ENCODE measurements at places on chromosomes 11 and 22.
A peak's percentile ranks its signal among the peaks of the same experiment; 100 is the strongest.

DNA sequence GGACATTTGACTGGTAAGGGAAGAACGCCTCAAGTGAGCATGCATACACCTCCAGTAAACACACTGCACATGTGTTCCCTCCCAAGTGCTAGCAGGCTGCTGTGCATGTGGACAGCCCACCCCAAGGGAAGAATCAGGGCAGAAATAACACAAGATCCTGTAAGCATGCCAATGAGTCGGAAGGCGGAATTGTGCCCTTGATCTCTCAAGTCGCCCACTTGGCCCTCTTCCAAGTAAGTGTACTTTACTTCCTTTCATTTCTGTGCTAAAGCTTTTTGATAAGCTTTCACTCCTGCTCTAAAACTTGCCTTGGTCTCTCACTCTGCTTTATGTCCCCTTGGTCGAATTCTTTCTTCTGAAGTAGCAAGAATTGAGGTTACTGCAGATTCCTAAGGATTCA lies 139.6 kb downstream of the TRPC6 start:
- DNase-seq, result no peak

GRCh38 chr11:44279483-44279882 lies 30.5 kb downstream of the ALX4 start:
- no peak for DNase-seq

DNA sequence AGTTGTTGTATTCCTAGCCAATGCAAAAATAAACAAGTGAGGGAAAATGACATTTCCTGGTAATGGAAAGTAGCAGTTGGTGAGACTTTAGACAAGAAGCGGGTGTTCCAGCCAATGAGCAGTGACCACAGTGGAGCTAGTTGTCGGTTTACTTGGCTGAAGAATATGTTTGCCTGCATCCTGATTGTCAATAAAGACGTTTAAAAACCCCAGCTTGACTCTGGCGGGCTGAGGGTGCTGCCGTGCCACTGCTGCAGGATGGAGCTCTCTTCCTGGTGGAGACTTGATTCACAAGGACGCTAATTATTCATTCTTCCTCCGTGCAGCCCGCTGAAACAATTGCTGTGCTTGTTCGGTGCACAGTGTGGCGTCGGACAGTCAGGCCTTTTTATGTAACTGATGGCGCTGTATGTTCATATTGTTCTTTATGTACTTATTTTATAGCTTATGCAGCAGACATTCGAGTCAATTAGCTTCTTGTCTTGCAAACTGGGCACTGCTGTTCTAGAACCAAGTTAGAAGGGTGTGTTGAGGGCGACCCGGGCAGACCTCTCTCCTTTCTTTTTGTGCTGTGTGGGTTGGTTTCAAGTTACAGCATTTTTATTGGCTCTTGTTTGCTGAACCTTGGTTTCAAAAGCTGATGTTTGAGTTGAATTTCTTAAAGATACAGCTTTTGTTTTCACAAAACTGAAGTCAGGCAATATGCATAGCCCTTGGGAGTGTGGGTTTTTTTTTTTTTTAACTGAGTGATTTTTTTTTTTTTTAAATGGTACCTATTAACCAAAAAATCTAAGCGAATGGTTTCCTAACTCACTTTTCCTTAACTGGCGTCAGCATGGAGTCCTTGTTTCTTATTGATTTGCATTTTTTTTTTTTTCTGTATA lies 153.9 kb downstream of the TEAD1 start:
- peak; percentile 86 for DNase-seq

- no peak for DNase-seq
Observed at GRCh38 chr11:94283678-94284077, 20.7 kb upstream of the IZUMO1R start.

DNA sequence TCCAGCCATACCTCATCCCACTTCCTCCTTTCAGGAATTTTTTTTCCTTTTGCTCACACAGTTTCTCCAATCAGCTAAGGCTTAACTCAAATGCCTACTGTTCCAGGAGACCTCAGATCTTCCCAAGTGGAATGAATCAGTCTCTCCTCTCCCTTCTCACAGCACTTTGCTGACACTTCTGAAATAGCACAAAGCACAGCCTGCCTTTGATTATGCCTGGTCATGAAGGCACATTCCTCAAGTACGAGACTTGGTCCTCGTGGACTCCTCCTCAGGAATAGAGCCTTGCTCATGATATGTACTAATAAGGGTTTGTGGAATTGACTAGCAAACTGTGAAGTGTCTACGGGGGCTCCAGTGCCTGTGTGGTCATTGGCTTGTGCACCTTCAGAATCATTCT lies 176.7 kb upstream of the TENM4 start:
- no peak for DNase-seq

DNA sequence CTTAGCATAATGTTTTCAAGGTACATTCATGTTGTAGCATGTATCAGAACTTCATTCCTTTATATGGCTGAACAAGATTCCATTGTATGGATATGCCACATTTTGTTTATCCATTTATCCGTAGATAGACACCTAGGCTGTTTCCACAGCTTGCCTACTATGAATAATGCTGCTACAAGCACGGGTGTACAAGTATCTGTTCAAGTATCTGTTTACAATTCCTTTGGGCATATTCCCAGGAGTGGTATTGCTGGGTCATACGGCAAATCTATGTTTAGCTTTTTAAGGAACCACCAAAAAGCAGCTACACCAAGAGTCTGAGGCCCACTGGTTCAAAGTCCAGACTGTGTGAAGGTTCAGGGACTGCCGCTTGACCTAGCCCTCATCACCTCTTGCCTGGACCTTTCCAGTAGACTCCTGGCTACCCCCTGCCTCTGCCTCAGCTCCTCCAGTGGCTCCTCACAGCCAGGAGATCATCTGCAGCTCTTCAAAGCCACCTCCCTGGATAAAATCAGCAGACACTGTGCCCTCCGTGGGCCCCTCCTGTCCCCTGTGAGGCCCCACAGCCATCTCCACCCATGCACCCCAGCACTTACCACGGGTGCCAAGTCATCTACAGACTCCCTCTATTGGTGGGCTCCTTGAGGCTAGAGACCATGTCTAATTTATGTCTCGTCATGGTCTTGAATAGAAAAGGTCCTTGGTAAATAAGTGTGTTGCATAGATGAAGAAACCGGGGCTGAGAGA lies 160.3 kb downstream of the MN1 start:
- DNase-seq, result peak; percentile 25

GRCh38 chr11:107102692-107103477 lies 84.6 kb upstream of the GUCY1A2 start:
- DNase-seq, result no peak

DNA sequence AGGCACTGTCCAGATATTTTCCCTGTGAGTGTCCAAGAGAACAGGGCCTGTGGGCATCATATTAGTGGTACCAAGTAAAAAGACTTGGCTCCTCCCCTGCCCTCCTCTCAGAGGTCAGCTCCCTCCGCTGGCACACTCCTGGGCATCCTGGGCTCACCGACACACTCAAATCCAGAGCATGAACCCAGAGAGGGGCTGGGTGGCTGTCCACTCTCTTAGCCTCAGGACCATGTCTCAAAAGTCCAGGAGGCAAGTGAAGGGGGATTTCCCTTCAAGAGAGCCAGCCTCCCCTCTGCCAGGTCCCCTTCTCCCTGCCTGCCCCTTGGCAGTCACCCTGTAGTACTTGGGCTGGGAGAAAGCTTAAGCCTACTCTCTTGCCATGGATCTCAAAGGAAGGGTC lies 10.3 kb downstream of the BCL9L start:
- DNase-seq, result no peak

DNA sequence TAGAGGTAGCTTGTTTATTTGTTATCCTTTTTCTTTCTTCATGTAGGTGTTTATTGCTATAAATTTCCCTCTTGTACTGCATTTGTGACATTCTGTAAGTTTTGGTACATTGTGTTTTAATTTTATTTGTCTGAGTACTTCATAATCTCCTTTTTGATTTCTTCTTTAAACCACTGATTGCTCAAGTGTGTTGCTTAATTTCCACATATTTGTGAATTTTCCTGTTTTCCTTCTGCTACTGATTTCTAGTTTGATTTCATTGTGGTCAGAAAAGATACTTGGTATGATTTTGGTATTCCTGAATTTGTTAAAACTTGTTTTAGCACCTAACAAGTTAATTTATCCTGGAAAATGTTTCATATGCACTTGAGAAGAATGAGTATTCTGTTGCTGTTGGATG lies 15.1 kb downstream of the OR10V1 start:
- DNase-seq, result peak; percentile 17

DNA sequence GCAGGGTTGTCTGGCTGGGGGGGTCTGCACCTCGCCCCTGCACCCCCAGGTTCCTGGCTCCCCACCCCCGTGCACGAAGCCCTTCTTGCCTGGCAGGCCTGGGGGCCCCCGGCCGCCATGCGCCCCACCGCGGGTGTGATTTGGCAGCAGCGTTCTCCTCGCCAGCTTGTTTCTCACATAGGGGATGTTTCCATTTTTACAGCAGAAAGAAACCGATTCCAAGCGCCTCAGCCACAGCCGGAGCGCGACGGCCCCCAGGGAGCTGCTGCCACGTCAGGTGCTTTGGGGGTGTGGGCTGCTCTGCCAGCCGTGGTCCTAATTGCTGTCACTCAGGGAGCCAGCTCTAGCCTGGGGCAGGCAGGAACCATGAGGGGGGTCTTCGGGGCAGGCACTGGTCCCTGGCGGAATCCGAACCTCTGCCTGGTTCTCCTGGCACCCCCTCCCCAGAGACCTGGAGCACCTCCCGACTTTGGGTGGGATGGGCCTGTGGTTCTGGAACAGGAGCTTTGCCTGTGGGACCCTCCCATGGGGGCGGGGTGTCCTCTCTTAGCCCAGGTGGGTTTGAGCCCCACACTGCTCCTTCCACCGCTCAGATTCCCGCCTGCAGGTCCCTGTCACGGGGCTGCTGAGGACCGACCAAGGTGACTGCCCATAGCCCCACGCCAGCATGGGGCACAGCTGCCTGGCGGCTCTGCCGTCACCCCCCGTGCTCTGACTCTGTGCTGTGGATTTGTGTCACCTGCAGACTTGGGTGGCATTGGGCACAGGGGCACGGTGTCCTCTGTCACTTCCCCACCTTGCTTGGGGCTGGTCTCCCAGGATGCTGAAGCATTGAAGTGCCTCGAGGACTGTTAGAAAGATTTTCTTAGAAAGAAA lies 54.0 kb downstream of the RTN4R start:
- DNase-seq, result no peak

DNA sequence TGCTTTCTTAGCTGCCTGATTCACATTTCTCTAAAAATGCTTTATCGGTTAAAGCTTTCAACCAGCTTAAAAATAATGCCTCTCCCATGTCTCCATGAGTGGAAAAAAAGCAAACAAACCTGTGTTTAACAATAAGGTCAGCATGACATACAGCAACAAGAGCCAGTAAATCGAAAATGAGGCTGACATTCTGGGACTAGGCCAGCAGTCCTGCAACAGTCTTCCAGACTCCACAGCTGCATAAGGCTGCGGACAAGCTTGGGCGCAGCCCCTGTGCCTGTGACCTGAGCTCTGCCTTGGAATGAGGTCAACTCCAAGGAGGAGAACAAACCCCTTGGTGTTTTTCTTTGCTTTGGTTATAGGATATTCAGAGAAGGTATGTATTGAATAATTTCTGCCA lies 95.5 kb downstream of the PGR start:
- peak; percentile 29 for DNase-seq

DNA sequence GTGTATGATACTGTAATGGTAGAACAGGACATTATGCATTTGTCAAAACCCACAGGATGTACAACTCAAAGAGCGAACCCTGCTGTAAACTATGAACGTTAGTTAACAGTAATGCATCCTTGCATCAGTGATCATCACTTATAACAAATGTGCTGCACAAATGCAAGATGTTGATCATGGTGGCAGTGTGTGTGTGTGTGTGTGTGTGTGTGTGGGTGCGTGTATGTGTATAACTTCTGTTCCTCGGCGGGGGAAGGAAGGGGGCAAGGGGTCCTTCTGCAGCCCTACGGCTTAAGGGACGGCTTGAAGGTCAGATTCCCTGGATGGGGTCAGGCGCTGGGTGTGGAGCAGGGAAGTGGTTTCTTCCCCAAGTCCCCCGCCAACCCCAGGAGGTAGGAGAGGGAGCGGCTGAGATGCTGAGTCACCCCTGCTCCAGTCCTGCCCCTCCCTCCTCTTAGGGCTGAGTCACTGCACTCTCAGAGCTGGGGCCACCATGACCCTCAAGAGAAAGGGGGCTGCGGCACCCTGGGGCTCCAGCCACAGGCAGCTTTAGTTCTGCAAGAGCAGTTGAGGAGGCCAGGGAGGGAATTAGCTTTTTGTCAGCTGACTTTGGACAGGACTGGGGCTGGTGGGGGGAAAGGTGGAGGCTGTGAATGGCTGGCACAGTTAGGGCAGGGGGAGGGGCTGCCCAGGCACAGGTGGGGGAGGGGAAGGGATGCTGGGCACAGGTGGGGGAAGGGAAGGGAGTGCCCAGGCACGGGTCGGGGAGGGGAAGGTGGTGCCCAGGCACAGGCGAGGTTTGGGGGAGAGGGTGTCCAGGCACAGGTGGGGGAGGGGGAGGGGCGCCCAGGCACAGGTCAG lies 8.8 kb upstream of the CTSD start:
- DNase-seq, result peak; percentile 99

DNA sequence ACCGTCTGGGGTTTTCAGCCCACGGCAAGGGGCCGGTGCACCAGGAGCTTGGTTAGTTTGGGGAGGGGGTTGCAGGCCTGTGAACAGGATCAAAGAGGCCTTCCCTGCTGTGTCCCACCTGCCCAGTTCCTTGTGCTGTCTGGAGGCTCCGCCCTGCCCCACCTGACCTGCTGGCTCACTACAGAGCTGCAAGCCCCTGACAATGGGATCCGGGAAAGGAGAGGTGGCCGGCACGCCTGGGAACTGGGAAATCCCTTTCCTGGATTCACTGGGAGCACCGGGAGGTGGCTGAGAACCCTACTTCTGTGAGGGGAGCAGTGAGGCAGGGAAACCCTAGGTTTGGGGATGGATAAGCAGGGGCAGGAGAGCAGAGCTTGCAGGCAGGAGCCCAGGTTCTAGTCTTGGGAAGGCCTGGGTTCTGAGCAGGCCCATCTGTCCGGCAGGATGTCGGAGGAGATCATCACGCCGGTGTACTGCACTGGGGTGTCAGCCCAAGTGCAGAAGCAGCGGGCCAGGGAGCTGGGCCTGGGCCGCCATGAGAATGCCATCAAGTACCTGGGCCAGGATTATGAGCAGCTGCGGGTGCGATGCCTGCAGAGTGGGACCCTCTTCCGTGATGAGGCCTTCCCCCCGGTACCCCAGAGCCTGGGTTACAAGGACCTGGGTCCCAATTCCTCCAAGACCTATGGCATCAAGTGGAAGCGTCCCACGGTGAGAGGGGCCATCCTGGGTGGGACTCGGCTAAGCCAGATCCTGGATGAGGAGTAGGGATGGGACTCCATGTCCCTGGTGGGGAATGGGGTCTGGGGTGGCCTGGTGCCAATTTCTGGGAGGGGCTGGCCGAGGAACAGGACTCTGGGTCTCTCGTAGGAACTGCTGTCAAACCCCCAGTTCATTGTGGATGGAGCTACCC lies 786 bp downstream of the CAPN1 start:
- DNase-seq, result peak; percentile 20

DNA sequence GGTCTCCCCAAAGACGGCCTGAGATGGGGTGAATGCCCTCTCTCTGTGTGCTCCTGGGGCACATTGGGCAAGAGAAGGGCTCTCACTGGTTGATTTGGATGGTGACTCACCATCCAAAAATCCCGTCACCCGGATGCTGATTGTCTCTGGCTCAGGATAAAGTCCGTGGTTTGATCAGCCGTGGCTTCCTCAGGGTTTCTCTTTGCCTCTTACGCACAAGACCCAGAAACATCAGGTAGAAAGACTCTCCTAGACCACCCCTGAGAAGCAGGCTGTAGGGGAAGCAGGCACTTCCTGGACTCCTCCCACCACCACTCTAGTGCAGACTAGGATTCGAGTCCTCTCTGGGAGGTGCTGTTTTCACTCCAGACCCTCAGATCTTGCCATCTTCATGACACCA lies 176.1 kb upstream of the NCAM1 start:
- DNase-seq, result no peak

- DNase-seq, result no peak
Observed at GRCh38 chr11:65633390-65634108, 4.4 kb upstream of the SIPA1 start.

- no peak for DNase-seq
Observed at GRCh38 chr11:117559698-117560097, 232.0 kb downstream of the CEP164 start.
